ENCODE measurements at places on chromosomes 11 and 22. TPM values are rescaled to one million over a fixed set of nuclear protein-coding genes. Genes with fewer than 3 reads are reported as not detected.

DNA sequence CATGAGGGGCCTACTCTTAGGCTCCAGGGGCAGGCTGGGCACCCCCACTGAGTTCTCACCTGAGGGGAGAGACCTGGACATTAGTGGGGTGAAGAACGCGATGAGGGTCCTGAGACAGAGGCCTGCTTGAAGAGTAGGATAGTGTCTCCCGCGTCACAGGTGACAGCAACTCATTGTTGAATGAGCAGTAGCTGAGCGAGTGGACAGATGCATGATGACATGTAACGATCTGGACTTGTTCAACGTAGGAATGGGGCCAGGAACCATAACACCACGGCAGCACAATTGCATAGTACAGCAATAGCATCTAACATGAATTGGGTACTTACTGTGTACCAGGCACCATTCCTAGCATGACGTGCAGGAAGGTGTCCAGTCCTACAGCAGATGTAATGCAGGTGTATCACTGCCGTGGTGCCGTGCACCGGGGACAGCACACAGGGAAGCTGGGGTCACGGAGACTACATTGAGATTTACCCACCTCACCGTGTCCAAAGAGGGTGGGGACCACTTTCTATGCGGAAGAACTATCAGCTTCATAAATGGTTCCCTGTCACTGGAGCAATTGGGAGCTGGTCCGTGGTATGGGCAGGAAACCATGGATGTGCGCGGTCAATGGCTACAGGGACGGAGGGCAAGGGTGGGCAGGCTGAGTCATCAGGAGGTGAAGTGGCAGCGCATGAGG, 1019.1 kb downstream of the TBC1D22A start:
- no peak for DNase-seq
- no peaks in the 10 kb centered on the region for H3K4me1 ChIP-seq
- H3K27me3 ChIP-seq: no peaks in the 10 kb centered on the region
- no peak overlapping the region for H3K4me3 ChIP-seq
- H3K27ac ChIP-seq: no peak overlapping the region

GRCh38 chr11:43943372-43943930, 1.0 kb downstream of the C11orf96 start:
- H3K4me1 ChIP-seq: peaks cover 13% of the 10 kb centered on the region
- peak overlapping the region; percentile 61 for H3K4me3 ChIP-seq
- H3K27ac ChIP-seq: no peak overlapping the region
- peak; percentile 42 for DNase-seq
- no peaks in the 10 kb centered on the region for H3K36me3 ChIP-seq

Gene CNGA4
- 0.11 TPM for polyA plus RNA-seq

Gene PGA5
- polyA plus RNA-seq: not detected

GRCh38 chr11:65166893-65167292, 3.1 kb upstream of the SPDYC start:
- no peaks in the 10 kb centered on the region for H3K27me3 ChIP-seq
- DNase-seq: no peak
- no peaks in the 10 kb centered on the region for H3K36me3 ChIP-seq

- H3K27ac ChIP-seq: no peak overlapping the region
- peak; percentile 2 for DNase-seq
- H3K27me3 ChIP-seq: no peaks in the 10 kb centered on the region
- H3K36me3 ChIP-seq: no peaks in the 10 kb centered on the region
These were observed 15.3 kb downstream of the CSTPP1 start for GRCh38 chr11:46951864-46952263.

Gene ACTN3
- polyA plus RNA-seq: 0.10 TPM

Gene FGF4
- polyA plus RNA-seq: not detected

Gene SLC1A2
- not detected for polyA plus RNA-seq
